ENCODE measurements at places on chromosomes 16 and 17.

DNA sequence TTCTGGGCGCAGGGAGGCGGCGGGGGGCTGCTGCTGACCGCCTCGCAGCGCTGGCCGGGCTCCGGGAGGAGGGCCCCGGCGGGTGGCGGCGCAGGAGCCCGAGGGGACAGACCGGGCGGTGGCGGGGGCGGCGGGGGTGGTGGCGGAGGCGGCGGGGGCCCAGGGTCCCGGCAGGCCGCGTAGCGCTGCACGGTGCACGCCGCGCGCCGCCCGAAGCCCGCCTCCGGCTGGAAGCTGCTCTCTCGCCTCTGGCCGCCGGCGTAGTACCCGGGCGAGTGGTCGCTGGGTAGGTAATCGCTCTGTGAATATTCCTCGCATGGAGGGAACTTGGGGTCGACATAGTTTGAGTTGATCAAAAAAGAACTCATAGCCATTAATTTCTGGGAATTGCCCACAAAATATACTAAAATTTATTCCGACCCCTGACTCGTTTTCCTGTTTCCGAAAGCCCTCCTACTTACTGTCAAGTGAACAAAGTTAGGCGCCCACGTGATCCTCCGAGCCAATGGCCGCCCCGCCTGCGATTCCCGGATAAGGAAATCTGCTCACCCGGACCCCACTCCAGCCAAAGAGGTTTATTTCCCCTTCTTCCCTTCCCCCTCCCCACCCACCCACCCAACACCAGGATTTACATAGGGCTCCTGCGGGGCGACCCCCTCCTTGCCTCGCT, at the start of gene HOXB4:
HOXB4 (minus strand) TSS at position 405 of the 670 bp plus-strand sequence; CDS start at position 374, 31 bp downstream.
- DNase-seq: peak; percentile 76

DNA sequence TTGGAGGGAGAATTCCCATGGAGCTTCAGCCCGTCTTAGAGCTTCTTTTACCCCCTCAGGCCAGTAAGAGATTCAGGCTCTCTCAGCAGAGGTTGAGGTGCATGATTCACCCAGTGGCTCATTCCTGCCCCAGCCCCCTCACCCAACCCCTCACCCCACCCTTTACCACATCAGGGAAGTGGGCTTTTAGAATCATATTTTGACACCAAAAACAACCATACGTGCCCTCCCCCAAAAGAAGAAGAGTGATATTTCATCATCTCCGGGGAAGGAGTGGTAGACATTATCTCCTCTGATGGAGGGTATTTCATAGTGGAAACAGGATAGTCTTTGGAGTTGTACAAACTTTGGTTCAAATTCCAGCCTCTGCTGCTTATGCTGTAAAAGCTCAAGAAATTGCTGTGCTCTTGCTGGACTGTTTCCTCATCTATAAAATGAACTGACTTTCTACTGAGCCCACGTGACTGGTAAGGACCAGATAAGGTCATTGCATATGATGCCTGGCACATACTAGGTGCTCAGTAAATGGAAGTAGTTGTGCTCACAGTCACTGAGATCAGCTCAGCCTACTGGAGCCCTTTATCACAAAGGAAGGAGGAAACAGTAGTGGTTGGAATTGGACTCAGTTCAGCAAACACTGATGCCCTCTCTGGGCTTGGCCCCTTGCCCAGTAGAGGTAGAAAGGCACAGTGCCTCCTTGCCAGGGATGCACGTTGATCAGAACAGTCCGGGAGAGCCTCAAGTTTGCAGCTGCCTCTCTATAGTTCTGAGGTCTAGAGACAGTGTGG, 18.3 kb upstream of the CCL5 start:
- peak; percentile 46 for DNase-seq

- DNase-seq: peak; percentile 75
Observed at GRCh38 chr17:2215616-2216364, 87.8 kb downstream of the SMG6 start.

GRCh38 chr16:80100186-80100585, 440.6 kb upstream of the DYNLRB2 start:
- no peak for DNase-seq

GRCh38 chr17:48910370-48910769, 2.2 kb downstream of the UBE2Z start:
- no peak for DNase-seq

DNA sequence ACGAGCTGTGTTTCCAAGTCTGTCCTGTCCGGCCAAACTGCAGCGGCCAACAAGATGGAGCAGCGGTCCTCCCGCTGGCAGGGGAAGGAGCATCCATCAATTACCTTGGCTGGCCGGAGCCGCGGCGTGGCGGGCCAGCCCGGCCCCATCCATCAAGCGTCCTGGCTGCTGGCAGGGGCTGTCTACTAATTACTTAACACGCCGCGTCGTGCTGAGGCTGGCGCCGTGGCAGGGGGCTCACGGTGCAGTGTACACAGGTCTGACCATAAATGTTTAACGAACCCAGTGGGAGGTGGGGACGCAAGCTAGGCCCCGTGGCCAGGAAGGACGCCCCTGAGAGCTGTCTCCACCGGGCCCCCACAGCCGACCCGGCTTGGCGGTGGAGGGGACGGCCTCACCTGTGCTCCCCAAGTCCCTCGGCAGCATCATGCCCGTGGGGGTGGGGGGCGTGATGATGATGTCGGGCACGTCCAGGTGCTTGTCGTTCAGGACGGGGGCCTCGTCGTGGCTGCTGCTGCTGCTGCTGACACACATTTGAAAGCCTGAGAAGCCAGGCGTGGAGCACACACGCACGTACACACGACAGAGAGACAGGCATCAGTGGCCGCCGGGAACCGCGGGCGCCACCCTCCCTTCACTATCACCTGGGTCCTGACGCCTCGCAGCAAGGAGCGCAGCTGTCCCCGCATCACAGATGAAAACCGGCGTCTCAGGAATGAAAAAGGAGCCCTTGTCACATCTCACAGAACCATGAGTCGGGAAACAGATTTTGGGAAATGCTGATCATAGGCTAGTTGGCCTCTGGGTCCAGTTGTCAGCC, 21.2 kb upstream of the GINS2 start:
- no peak for DNase-seq

DNA sequence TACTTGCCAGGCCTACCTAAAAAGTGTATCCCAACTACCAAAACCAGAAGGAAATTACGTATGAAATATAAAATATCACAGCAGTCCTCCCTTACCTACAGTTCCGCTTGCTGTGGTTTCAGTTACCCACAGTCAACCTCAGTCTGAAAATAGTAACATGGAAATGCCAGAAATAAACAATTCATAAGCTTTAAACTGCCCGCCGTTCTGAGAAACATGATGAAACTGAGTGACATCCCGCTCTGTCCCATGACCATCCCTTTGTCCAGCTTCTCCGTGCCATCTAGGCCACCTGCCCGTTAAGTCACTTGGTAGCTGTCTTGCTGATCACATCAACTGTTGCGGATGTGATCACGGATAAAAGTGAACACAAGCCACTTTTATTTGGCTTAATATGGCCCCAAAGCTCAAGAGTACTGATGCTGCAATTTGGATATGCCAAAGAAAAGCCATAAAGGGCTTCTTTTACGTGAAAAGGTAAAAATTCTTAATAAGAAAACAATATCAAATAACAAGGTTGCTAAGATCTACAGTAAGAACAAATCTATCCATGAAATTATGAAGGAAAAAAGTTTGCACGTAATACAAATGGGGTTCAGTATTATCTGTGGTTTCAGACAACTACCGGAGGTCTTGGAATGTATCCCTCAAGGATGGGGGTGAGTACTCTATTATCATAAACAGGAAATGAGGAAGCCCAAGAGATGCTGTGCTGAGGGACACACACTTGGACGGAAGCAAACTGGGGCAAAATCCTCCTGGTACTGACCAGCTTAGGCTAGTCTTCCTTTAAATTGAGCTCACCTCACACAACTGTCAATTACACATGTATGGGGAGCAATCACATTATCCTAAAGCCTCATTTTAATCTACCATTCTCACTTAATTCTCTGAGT, 8.2 kb downstream of the USP22 start:
- DNase-seq: peak; percentile 64

GRCh38 chr17:37019117-37019740, 70.5 kb downstream of the AATF start:
- no peak for DNase-seq

GRCh38 chr16:12976496-12976895, 75.1 kb downstream of the SHISA9 start:
- DNase-seq: no peak

GRCh38 chr16:75942936-75943335, 216.6 kb upstream of the CPHXL start:
- no peak for DNase-seq

Measured in CD4-positive, alpha-beta T cell treated with Interleukin-21 for 1 hour (primary cell).